Activated CD8-positive, alpha-beta T cell treated with anti-CD3 and anti-CD28 coated beads for 36 hours (primary cell): ENCODE measurements at places on chromosomes 1 and 21. TPM values are rescaled to one million over a fixed set of nuclear protein-coding genes. Genes with fewer than 3 reads are reported as not detected.
A peak's percentile ranks its signal among the peaks of the same experiment; 100 is the strongest.

Gene THEM5
- not detected for total RNA-seq

Gene MSH4
- 0.16 TPM for total RNA-seq

Gene SLC5A9
- total RNA-seq: not detected

Gene PCAT6
- 0.94 TPM for total RNA-seq

Gene HEYL
- 0.07 TPM for total RNA-seq

DNA sequence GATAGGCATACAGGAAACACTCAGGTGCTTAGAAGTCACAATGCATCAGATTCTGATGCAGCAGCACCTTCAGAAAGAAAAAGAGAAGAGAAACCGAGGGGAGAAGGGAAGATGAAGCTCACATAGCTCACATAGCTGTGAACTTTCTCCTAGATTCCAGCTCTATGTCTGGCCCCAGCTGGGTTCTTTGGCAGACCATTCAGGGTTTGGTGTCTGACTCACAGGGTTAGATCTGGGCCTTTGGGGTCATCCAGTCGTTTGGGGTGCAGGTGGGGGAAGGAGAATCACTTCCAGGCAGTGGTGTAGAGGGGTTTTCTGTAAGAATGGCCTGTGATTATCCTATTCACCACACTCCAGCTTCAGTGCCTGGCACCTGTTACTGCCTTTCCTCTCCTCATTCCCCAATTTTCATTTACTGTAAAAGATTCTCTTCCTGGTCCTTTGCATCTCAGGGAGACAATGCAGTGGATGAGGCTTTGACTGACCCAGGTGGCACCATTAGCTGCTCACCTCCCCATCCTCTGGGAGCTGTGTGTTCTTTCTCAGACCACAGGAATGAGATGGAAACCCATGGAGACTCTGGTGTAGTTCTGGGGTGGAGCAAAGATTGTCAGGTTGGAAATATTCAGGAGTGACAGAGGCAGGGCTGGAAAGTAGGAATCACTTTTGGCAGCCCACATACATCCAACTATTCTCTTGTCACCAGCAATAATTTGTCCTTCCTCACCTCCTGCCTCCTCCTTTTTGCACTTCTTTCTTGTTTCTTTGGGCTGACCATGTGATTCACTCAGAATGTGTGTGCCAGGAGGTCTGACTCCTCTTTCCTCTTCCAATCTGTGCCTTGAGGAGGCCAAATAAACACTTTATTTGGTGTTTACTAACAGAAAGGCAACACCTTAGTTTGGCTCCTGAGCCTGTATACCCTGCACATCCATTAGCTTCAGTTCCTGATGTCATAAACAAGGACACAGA, 103.3 kb downstream of the PAPPA2 start:
- no peaks in the 10 kb centered on the region for H3K4me1 ChIP-seq
- no peaks in the 10 kb centered on the region for H3K36me3 ChIP-seq
- no peaks in the 10 kb centered on the region for H3K27me3 ChIP-seq
- DNase-seq: no peak
- H3K27ac ChIP-seq: no peak overlapping the region

GRCh38 chr1:247857069-247857984, at the start of gene TRIM58:
Gene TRIM58 (plus strand): TSS chr1:247857187. CDS start chr1:247857247, 60 bp downstream.
- no peaks in the 10 kb centered on the region for H3K36me3 ChIP-seq
- H3K27me3 ChIP-seq: peaks cover 33% of the 10 kb centered on the region
- H3K4me3 ChIP-seq: peak within 1 kb of the TSS; percentile 68
- H3K27ac ChIP-seq: no peak within 1 kb of the TSS
- peaks cover 6% of the 10 kb centered on the region for H3K4me1 ChIP-seq
- DNase-seq: peak; percentile 48

DNA sequence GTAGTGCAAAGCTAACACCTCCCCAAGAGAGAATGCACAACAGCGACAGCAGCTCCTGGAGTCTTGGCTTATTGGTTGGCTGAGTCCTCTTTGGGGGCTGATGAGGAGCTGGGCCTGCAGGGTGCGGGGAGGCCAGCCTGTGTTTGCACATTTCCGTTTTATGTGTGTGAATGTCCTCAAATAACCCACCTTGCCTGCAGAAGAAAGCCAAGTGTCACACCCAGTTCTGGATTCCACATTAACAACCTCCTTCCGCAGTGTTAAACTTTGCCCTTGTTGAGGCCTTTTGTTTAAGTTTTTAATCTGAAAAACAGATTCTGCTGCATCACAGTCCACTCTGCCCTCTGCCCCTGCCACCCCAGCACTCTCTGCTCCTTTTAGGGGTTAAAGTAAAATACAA, 274.5 kb downstream of the TM2D1 start:
- no peak overlapping the region for H3K27ac ChIP-seq
- DNase-seq: no peak
- no peaks in the 10 kb centered on the region for H3K36me3 ChIP-seq
- peaks cover 8% of the 10 kb centered on the region for H3K4me1 ChIP-seq
- no peaks in the 10 kb centered on the region for H3K27me3 ChIP-seq

GRCh38 chr1:54887665-54888071, 673 bp upstream of the DHCR24 start:
- peak overlapping the region; percentile 89 for H3K4me3 ChIP-seq
- DNase-seq: peak; percentile 7
- peaks cover 23% of the 10 kb centered on the region for H3K36me3 ChIP-seq
- H3K27ac ChIP-seq: peak overlapping the region; percentile 48

DNA sequence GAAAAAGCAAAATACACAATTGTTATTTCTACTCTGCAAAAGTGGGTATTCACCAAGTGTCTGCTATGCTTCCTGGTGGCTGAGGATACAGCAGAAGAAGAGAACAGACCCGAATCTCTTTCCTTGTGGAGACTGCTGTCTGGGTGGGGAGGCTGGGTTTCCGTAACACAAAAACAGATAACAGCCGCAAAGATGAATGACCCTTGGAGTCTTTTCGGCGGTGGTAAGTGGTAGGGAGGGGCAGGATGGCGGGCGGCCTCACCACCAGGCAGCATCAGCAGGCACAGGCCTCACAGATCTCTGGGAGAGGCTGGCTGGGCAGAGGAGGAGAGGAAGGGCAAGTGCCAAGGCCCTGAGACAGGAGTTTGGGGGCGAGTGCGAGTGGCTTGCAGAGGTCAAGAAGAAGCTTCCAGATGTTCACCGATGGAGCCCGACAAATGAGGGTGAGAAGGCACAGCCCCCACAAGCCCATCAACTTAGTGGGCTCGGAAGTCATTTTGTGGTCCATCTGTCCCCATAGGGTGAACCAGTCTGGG, 164.2 kb downstream of the RHOU start:
- no peaks in the 10 kb centered on the region for H3K36me3 ChIP-seq
- peaks cover 3% of the 10 kb centered on the region for H3K4me1 ChIP-seq
- DNase-seq: no peak
- no peak overlapping the region for H3K27ac ChIP-seq
- no peaks in the 10 kb centered on the region for H3K27me3 ChIP-seq
- no peak overlapping the region for H3K4me3 ChIP-seq

DNA sequence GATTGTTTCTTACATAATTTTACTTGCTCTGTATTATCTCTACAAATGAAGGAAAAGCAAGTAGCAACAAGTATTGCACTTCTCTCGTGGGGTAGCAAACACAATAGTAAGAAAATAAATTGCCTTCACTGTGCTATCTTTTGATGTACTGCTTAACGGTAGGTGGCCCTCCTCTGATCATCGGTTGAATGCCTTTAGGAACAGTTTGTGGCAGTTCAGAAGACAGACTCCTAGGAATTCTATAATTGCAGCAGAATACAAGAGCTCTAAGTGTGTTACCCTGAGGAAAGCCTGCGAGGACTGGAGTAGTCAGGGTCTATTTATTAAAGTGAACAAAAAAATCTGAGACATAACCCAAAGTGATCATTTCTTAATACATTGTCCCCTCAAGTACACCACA, 1135.9 kb downstream of the KCNT2 start:
- no peaks in the 10 kb centered on the region for H3K36me3 ChIP-seq
- no peaks in the 10 kb centered on the region for H3K4me1 ChIP-seq

- H3K36me3 ChIP-seq: peaks cover 67% of the 10 kb centered on the region
- peak; percentile 49 for DNase-seq
- no peaks in the 10 kb centered on the region for H3K27me3 ChIP-seq
Observed at GRCh38 chr1:206606867-206607266, 5.4 kb downstream of the EIF2D start.

- H3K36me3 ChIP-seq: no peaks in the 10 kb centered on the region
- no peak for DNase-seq
- H3K4me1 ChIP-seq: peaks cover under 1% of the 10 kb centered on the region
- no peak overlapping the region for H3K27ac ChIP-seq
- H3K4me3 ChIP-seq: no peak overlapping the region
Observed at GRCh38 chr1:33391343-33392078, 39.4 kb downstream of the PHC2 start.

DNA sequence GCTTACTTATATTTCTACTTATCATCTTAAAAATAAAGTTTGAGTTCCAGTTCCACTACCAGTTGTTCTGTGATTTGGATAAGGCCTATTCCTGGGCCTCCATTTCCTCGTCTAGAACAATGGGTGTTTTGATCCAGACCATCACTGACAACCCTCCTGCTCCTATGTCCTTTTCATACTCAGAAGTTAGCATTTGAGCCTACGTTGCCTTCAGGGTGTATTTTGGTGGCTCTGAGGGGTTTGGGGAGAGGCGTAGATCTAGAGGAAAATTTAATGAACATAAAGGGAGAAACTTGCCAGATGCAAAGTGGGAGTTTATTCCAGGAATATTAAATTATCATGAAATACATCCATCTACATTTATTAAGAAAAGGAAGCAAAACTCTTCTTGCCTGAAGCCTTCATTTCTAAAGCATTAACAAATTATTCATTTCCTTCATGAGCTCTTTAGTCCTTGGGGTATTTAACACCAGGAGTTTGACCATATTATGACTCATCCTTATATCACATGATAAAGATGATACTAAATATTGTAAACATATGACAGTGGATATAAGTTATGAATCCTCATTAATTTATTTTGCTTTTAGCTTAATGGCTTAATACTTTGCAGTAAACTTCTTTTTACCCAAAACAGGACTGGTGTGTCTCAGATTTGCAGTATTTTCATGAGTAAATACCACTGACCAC, 47.2 kb upstream of the SYT14 start:
- H3K4me1 ChIP-seq: no peaks in the 10 kb centered on the region
- H3K27ac ChIP-seq: no peak overlapping the region
- H3K36me3 ChIP-seq: no peaks in the 10 kb centered on the region
- peaks cover 4% of the 10 kb centered on the region for H3K27me3 ChIP-seq

GRCh38 chr1:7229696-7230631, 444.7 kb downstream of the CAMTA1 start:
- H3K36me3 ChIP-seq: no peaks in the 10 kb centered on the region
- DNase-seq: no peak
- H3K27ac ChIP-seq: no peak overlapping the region
- no peaks in the 10 kb centered on the region for H3K4me1 ChIP-seq

- H3K27me3 ChIP-seq: no peaks in the 10 kb centered on the region
- DNase-seq: peak; percentile 82
- H3K4me1 ChIP-seq: peaks cover 58% of the 10 kb centered on the region
- peak overlapping the region; percentile 94 for H3K27ac ChIP-seq
- H3K4me3 ChIP-seq: peak overlapping the region; percentile 62
- no peaks in the 10 kb centered on the region for H3K36me3 ChIP-seq
Observed at GRCh38 chr1:111516005-111516535, 12.6 kb upstream of the ADORA3 start.

DNA sequence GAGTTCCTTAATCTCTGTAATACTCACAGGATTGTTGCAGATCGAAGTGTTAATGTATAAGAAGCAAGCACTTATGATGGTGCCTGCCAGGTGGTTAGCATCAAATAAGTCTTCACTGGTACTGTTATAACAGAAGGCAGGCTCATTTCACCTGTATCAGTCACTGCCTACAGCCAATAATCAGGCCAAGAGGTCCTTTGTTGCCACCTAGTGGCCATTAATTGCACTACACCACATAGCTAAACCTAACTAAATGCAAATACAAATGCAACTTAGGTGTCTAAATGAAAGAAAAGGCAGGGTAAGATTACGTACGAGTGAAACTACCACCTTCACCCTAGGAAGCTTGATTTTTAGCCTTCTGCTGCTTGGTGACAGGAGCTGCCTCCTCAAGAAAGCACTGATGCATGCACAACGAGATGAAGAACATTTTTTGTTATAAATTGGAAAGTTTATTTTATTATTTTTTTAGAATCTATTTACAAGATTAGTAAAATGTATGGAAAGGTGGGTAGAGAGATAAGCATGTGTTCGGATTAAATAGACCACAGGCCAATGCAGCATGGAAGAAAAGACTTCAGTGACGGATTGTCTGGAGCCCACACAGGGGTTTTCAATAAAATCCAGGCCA, 334.8 kb upstream of the CAMK1G start:
- no peaks in the 10 kb centered on the region for H3K4me1 ChIP-seq
- DNase-seq: peak; percentile 70
- H3K27me3 ChIP-seq: peaks cover 2% of the 10 kb centered on the region
- no peak overlapping the region for H3K4me3 ChIP-seq

DNA sequence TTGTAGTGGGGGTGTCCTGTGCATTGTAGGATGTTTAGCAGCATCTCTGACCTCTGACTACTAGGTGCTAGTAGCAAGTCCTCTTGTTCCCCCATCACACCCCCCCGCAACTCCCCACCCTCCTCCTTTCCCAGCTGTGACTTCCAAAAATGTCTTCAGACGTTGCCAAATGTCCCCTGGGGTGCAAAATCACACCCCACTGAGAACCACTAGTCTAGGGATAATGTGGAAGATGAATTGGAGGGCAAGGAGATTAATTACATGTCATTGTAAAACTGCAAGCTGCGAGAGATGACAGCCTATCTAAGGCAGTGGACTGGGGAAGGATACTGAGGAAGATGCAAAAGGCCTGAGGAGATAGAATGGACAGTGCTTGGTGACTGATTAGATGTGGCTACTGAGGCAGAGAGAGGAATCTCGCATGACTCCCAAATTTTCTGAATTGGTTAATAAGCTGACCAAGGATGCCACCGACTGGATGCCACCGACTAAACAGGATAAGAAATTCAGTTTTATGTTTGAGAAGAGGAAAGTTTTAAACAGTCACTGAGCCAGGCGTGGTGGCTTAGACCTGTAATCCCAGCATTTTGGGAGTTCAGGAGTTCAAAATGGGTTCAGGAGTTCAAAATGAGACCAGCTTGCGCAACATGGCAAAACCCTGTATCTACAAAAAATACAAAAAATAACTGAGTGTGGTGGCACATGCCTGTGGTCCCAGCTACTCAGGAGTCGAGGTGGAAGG, 3.1 kb upstream of the JAK1 start:
- DNase-seq: no peak
- H3K4me1 ChIP-seq: peaks cover 23% of the 10 kb centered on the region
- H3K27ac ChIP-seq: no peak overlapping the region
- H3K27me3 ChIP-seq: no peaks in the 10 kb centered on the region
- H3K4me3 ChIP-seq: no peak overlapping the region

DNA sequence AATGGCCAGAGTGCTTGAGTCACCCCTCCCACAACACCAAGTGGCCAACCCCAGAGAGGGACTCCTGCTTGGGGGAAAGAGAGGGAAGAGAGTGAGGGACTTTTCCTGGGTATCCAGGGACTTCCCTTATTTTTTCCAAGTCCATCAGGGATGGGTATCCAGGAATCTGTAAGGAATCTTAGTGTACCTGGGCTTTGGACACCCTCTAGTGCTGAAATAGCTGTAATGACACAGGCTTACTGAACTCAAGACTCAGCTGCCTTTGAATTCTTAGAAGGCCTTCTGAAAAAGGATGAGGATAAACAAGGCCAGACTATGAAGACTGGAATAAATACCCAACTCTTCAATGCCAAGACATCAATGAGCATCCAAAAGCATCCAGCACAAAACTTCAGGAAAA, 12.0 kb downstream of the TSHB start:
- no peak overlapping the region for H3K27ac ChIP-seq
- no peaks in the 10 kb centered on the region for H3K4me1 ChIP-seq
- no peaks in the 10 kb centered on the region for H3K27me3 ChIP-seq
